H7 (cell line): ENCODE measurements at places on chromosomes 5 and 9.
A peak's percentile ranks its signal among the peaks of the same experiment; 100 is the strongest.

GRCh38 chr9:18920141-18921084 lies 112.6 kb downstream of the SAXO1 start:
- no peak for DNase-seq

- no peak for DNase-seq
Observed at GRCh38 chr9:121450241-121450640, 49.4 kb downstream of the GGTA1 start.

- DNase-seq = peak; percentile 61
Observed at GRCh38 chr9:137837345-137838278, 40.0 kb upstream of the CACNA1B start.

- peak; percentile 44 for DNase-seq
Observed at GRCh38 chr9:126617003-126617822, 3.5 kb downstream of the LMX1B start.

DNA sequence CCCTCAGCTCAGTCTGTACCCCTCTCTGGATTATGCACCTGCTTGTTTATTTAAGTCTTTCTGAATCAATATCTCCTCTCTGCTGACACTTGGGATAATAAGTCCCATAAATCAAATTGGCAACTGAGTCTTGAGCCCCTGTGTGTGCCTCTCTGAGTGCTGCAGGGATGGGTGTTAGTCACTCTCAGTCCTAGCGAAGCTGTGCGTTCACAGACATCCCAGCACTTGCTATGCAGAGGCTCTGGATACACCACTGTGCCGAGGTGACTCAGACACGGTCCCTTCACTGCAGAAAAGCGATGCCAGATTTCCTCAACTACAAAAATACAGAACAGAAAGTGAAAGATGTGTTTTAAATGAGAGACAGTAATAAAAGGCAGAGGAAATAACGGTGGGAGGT lies 4.1 kb upstream of the KCNMB1 start:
- DNase-seq = no peak

GRCh38 chr5:132797651-132798050 lies 15.5 kb upstream of the SOWAHA start:
- DNase-seq = no peak

GRCh38 chr5:107564931-107565372 lies 105.8 kb downstream of the EFNA5 start:
- no peak for DNase-seq

GRCh38 chr5:54186108-54186507 lies 124.3 kb downstream of the ARL15 start:
- no peak for DNase-seq
